ENCODE measurements at places on chromosomes 3 and 15. TPM values are rescaled to one million over a fixed set of nuclear protein-coding genes. Genes with fewer than 3 reads are reported as not detected.

Gene WWTR1
- 2.3 TPM for total RNA-seq

DNA sequence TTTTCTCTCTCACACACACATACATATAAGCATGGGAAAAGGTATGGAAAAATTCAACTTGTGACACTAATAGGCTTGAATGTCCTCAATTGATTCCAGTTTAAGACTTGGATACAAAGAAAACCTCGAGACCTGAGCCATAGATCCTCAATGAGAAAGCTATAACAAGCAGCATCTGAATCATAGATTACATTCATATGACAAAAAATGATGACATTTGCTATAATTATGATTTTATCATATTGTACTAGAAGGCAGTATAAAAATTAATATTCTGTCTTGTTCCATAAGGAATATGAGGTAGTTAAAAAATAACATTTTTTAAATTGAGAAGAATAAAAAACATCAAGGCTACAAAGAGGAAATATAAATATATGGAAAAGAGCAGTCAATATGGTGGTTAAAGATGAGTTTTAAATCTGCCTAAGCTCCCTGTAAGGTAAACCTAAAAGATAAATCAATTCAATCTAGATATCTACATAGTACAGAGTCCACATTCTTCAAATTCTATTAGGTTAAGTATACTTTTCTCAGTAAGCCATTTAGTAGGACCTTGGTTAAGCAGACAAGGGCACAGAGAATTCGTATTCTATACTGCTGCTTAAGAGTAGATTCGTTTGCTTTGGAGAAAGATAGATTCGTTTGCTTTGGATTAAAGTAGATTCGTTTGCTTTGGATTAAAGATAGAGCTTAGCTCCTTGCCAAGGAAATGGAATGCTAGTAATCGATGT is 175.7 kb downstream of the STAG1 start:
- no peak for DNase-seq

DNA sequence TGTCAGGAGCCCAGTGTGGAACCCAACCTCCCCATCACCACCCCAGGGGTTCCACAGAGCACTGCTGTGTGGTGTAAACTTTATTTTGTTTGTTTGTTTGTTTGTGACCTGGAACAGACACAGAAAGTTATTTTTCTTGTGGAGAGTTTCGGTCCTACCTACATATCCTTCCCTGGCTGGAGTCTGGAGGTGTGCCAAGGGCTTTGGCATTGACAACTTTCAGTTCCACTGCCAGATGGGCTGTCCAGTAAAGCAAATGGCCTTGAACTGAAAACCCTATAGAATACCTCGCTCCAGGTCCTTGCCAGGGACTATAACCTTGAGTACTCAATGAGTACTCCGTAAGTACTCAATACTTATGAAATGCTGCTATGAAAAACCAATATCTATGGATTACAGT is 103.5 kb downstream of the MITF start:
- no peak for DNase-seq

Gene FBXL22
- not detected for total RNA-seq

DNA sequence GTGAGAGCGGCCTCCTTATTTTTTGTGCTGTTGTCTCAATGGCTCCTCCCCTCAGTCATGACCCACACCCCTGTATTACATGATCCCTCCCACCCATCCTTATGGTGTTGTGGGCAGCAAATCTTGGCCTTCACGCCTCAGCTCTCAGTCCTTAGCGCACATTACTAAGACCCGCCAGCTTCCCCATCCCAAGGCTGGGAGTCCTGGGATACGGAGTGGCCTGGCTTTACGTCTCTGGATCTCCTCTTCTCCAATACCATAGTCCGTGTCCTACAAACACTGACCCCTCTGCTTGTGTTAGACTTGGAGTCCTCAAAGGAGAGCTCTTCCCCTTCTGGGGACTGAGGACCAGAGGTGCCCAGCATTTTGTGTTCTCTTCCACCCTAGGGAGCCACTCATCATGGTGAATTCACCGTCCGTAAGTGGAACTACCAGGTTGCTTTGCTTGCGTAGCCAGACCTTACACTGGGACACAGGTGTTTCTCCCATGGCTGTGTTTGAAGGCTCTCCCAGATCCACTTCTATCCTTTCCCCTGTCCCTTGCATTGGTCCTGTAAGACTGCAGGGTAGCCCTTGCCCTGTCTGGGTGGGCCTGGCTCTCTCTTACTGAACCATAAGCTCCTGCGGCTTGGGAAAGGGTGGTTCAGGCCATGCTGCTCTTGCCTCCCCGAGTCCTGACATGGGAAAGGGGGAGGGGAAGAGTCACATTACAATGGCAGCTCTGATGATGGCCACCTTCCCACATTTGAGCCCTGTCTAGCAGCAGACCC is 13.6 kb downstream of the GRM2 start:
- DNase-seq, result no peak

DNA sequence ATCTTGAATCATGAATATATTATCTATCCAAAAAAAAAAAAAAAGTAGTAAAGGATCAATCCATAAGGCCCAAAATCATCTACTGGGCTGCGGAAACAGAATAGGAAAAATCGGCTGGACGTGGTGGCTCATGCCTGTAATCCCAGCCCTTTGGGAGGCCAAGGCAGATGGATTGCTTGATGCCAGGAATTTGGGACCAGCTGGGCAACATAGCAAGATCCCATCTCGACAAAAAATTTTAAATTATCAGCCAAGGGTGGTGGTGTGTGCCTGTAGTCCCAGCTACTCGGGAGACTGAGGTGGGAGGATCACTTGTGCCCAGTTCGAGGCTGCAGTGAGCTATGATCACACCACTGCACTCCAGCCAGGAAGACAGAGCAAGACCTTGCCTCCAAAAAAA is 6.1 kb upstream of the DVL3 start:
- no peak for DNase-seq

GRCh38 chr15:75209289-75209676 is 7.6 kb downstream of the C15orf39 start:
- no peak for DNase-seq
